ENCODE measurements at places on chromosomes 1 and 21.
A peak's percentile ranks its signal among the peaks of the same experiment; 100 is the strongest.

GRCh38 chr1:175043824-175044223, 20.6 kb upstream of the MRPS14 start:
- DNase-seq: no peak

DNA sequence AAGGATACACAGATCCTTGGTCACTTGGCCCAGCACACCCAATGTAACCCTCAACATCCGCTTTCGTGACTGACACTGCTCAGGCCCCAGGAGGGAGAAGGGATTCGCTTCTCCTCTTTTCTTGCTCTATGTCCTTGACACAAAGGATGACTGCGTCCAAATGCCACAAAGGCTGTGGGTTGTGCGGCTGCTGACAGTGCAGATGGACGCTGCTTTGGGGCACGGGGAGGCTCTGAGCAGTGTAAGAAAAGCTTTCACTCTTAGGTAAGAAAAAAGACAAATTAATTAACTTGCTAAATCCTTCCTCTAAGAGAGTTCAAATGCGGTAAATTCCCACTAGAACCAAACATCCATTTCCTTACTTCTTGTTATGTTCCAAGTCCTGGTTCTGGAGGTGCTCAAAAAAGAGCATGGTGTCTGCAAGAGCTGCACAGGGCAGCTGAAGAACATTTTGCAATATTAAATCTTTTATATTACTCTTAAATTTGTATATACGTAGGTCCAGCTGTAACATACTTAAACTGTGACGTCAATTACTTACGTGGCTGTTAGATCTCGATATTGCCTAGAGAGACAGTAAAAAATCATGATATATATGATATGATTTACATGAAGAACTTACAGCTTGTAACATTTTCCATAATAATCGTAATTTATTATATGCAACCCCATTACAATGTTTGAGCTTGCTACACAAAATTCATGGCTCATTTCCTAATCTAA, 19.4 kb upstream of the EPHB2 start:
- DNase-seq: no peak

DNA sequence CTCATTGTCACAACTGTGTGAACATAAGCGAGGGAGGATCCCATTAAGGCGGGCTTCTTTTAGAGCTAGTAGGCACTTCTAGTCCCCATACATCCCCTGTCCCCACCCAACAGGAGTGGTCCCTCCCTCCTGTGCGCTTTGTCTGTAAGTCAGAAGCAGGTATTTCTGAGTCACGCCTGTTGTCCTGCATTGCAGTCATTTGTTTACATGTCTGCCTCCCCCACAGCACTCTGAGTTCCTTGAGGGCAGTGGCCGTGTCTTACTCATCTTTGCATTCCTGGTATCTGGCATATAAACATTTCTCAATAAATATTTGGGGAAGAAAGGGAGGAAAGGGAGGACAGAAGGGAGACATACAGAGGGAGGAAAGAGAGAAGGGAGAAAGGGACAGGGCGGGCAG, 40.3 kb downstream of the PLEKHA6 start:
- DNase-seq: no peak

- DNase-seq: no peak
Observed at GRCh38 chr1:160744852-160745520, 5.9 kb downstream of the SLAMF7 start.

DNA sequence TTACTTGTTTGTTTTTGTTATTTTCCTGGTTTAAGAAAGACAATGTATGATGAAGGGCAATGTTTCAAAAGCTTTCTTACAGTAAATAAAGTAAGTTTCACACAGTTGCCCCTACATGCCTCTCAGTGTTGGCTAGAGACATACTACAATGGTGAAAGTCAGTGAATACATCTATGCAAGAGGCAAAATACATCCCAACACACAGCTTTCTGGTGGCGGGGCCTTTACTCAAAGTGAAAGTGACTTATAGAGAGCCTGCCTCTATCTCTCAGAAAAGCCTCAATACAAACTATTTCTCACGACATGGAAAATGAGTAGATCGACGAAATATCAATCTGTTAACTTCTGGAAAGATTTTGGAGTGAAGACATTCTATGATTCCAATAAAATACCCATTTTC, 122.3 kb downstream of the SLC30A10 start:
- DNase-seq: no peak

- DNase-seq: no peak
Observed at GRCh38 chr21:43903451-43904091, 38.5 kb downstream of the AGPAT3 start.

GRCh38 chr1:69510026-69510425, 57.7 kb upstream of the LRRC7 start:
- no peak for DNase-seq

DNA sequence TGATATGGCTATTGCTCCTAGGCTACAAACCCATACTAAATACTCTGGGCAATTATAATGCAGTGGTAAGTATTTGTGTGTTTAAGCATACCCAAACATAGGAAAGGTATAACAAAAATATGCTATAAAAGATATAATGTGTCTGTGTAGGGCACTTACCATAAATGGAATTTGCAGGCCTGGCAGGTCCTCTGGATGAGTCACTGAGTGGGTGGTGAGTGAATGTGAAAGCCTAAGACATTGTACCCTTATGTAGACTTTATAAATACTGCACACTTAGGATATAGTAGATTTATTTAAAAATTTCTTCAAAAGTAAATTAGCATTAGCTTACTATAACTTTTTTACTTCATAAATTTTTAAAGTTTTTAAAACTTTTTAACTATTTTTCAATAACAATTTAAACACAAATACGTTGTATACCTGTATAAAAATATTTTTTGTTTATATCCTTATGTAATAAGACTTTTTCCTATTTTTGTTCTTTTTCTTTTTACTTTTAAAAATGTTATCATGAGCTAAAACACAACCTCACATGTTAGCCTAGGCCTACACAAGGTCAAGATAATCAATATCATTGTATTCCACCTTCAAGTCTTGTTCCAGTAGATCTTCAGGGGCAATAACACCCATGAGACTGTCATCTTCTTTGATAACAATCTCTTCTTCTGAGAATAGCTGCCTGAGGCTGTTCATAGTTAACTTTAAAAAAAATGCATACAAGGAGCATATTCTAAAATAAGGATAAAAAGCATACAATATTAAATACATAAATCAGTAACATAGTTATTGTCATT, 306.3 kb upstream of the RGS18 start:
- no peak for DNase-seq

- no peak for DNase-seq
Observed at GRCh38 chr1:153610811-153611301, 2.1 kb downstream of the S100A16 start.

- DNase-seq: no peak
Observed at GRCh38 chr1:26582053-26582835, 52.7 kb downstream of the RPS6KA1 start.

GRCh38 chr1:66852870-66853269, 51.8 kb upstream of the INSL5 start:
- no peak for DNase-seq

DNA sequence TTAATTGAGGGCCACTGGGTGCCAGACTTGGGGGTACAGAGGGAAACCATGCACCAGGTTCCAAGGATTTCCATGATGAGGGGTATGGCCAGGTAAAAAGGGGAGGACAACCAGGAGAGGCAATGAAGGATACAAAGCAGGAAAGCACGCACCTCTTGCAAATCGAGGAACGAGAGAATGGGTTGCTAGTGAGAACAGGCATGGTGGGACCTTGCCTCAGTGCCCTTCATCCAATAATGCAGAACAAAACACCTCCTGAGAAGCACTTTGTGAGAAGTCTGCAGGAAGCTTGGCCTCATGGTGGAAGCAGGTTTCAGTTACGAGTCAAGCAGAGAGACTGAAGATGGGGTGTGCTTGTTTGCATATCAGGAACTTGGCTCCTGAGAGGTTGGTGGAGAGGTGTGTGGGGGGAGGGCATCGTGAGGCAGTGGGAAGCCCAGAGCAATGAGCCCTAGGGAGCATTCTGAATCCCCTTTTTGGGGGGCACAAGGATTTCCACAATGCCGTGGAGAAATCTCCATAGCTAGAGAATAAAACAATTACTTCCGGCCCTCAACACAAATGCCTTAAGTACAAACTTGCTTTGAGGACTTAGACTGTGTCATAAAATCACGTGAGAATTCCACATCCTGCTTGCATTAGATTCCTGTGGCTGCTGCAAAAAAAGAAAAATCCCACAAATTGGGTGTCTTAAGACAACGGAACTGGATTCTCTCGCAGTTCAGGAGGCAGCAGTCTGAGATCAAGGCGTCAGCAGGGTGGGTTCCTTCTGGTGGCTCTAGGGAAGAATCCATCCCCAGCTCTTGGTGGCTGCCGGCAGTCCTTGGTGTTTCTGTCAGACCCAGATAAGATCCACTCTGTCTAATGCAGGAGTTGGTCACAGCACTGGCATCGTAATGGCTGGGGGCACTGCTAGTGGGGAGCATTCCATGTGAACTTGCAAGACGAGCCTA, 54.9 kb upstream of the BACE2 start:
- DNase-seq: no peak

GRCh38 chr21:24223624-24224023, 1383.7 kb downstream of the MRPL39 start:
- DNase-seq: no peak

DNA sequence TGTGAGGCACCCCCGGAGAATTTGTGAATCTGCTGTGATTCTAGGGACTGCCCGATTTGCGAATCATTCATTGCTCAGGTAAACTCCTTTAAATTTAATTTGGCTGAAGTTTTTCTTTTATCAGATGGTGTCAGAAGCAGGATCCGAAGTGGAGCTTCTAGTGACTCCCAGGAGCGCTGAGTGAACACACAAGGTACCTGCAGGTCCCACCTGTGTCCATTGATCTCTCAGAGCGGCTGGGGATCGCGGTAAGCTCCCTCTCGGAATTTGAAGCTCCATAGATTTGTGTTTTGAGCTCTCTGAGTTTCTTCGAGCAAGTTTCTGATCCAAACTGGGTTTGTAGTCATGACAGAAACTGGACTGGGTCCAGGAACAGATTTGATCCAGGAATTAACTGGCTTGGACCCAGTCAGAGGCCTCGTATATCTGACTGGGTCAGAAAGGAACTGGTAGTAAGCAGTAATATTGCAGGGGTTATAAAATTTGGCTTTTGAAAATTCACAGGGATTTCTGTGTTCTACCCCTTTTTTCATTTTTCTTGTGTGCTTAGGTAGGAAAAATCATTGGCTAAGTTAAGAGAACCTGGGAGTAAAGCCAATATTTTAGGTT, 56.2 kb upstream of the EDEM3 start:
- DNase-seq: no peak

DNA sequence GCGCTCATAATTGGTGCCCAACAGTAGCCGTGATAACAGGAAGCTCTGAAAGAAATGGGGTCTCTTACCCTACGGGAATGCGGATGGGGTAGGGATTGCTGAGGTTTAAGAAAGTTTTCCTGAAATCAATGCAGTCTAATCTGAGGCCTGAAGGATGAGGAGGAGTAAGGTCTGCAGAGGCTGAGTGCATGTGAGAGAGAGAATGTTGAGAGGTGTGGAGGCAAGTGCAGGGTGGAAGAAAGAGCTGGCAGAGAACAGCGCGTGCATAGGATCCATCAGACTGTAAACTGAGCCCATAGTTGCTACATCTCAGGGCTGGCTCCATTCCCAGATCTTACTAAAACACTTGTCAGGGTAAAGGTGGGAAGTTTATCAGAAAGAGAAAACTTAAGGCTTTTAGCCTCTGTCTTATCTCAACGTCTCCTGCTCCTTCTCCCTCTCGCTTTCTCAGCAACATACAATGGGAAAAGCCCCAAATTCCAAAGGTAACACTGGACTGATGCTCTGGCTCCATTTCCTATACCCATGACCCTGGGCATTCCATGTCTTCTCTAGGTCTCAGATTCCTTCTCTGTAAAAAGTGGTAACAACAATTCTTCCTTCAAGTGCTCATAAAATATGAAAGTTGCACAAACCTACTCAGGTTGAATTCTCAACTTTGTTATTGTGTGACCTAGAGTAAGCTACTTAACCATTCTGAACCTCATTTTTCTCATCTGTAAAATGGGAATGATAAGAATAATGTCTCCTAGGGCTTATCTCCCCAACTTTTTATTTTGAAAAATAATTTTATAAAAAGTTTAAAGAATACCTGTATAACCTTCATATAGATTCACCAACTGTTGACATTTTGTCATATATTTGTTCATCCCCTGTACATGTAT, 75.2 kb downstream of the SH3GLB1 start:
- DNase-seq: no peak

DNA sequence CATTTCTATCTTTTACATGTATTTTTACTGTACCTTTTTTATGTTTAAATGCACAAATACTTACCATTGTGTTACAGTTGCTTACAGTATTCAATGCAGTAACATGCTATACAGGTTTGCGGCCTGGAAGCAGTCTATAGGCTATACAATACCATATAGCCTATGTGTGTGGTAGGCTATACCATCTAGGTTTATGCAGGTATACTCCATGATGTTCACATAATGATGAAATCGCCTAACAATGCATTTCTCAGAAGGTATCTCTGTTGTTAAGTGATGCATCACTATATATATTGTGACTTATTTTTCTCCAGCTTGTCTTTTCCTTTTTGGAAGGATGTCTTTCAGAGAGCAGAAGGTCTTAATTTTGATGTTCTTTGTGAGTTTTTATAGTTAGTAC, 103.5 kb downstream of the MAST2 start:
- no peak for DNase-seq

DNA sequence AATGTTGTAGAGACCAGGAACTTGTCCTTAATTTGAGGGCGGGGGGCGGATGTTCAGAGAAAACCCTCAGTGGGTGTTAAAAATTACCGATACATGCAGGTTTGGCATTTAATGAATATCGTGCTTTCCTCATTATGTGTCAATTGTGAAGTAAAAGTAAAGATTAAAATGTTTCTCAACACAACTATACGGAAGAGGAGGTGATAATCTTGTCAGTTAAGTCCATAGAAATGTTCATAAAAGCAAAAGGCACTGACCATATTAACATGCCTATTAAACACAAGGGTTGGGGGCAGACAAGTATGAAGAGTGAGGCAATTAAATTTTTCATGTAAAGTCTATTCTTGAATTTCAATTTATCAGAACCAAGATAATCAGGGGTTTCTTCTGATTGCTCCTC, 1.3 kb downstream of the BRINP3 start:
- no peak for DNase-seq

DNA sequence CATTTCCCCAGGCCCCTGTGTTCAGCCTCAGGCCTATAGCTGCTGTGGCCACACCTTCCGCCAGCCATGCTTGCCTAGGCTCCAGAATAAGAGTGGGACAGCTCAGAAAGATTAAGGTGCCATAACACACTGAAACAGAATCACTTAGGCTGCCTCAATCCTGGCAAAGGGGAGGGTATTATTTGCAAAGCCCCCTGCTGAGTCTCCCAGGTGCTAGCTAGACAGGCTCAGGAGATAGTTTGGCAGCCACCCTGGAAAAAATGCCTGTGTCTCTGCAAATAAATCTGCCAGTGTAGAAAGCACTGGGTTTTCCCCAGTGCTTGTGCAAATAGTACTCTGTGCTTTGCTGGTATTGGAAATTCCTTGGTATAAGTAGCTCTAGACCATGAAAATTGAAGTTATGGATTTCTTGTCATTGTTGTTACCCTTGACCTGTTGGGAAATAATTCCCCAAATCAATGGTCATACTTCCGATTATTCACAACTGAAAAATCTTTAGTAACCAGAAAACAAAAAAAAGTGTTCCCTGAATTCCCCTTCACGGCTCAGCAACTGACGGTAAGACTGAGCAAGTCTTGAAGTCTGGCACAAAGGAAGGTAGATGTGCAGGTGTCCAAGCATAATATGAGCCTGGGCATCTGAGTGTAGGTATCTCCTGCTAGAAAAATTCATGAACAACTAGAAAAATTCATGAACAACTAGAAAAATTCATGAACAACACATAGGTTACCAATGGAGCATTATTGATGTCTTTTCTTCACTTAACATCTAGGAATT, 56.9 kb downstream of the PROX1 start:
- peak; percentile 34 for DNase-seq

Data from NCI-H1694 (cell line).